NCI-H1105 (cell line): ENCODE measurements at places on chromosomes 3 and 15.

- no peak for DNase-seq
Measured at GRCh38 chr15:71397377-71397776, 282.1 kb downstream of the THSD4 start.

DNA sequence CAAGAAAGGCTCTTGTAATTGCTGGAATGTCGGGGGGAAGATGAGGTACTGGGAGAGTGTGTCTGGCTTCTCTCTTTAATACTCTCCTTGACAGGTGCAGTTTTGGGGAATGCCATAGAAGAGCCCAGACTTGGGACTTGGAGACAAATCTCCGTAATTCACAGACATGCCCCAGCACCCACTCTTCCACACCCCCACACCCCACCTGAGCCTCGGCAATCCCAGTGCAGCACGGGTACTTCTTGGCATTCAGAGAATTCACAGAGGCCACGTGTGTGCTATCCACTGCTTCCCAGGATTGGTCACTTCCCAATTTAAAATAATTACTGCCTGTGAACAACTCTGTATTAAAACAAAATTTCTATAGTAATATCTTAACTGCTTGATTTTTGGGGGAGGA, 43.9 kb downstream of the TRIM71 start:
- no peak for DNase-seq

DNA sequence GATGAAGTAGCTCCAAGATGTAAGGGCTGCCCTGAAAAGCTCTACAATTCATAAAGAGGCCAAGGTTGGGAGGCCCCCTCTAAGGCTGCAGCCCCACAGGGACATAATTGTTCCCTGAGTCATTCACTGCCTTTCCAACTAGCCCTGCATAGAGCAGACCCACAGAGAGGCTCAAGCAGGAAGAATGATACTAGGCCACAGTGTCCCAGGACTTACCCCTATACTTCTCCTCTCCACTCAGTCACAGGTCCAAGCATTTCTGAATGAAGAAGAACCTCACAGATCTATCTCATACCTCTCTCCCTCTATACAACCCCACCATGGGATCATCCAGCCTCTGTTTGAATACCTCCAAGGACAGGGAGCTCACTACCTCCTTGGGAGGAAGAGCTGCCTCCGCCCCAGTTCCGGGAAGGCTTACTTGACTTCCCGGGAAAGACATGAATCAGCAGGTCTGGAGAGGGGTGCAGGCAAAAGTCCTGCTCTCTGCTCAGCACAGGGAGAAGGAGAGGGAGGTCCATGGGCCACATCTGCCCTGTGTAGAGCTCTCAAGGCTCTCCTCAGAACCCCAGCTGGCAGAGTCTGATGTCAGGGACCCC, 6.9 kb upstream of the SKIC8 start:
- DNase-seq: no peak

DNA sequence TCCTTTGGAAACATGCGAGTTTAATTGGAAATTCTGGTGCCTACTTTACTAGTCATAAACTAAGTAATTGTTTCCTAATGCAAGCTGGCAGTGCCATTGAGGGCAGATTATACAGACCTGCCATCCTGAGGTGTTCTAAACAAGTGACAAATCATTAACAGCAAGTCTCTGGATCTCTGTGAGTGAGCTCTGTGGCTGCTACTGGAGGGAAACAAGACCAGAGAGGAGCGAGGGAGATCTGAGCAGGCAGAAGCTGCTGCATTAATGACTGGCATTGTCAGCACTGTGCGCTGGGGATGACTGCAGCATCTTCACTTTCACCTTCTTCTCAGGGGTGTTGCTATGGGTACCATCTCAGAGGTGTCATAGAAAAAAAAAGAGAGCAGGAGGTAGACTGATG, 308.4 kb upstream of the DPH6 start:
- DNase-seq: no peak

GRCh38 chr3:145752576-145752975, 408.4 kb downstream of the PLOD2 start:
- no peak for DNase-seq

GRCh38 chr3:161221806-161222600, 892 bp downstream of the NMD3 start:
- peak; percentile 16 for DNase-seq

DNA sequence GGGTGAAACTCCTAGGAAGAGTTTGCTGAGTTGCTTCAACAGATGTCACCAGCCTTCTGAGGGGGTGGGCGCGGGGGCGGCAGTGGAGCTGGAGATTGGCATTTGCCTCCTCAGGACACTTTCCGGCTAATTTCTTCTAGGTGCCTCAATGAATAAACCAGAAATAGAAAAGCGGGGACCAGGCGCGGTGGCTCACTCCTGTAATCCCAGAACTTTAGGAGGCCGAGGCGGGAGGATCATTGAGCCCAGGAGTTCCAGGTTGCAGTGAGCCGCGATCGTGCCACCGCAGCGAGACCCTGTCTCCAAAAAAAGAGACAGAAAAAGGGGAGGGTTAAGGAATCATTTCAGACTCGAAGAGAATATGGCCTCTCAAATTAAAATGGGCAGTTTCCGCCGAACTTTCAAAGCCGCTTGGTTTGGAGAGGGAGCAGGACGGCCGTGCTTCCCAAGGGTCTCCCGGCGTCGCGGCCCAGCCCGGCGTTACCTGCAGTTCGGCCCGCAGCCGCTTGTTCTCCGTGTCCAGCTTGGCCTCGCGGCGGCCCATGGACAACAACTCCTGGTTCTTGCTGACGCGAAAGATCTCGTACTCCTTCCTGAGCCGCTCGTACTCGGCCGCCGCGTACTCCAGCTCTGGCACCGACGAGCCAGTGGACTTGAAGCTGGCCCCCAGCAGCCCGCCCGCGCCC, 587 bp downstream of the NPHP3 start:
- DNase-seq: peak; percentile 57

GRCh38 chr3:107619549-107619948, 96.8 kb downstream of the BBX start:
- no peak for DNase-seq

- peak; percentile 8 for DNase-seq
Measured at GRCh38 chr15:42549032-42549491, 424 bp downstream of the HAUS2 start.

- DNase-seq: no peak
Measured at GRCh38 chr3:65484964-65485363, 553.8 kb downstream of the MAGI1 start.

DNA sequence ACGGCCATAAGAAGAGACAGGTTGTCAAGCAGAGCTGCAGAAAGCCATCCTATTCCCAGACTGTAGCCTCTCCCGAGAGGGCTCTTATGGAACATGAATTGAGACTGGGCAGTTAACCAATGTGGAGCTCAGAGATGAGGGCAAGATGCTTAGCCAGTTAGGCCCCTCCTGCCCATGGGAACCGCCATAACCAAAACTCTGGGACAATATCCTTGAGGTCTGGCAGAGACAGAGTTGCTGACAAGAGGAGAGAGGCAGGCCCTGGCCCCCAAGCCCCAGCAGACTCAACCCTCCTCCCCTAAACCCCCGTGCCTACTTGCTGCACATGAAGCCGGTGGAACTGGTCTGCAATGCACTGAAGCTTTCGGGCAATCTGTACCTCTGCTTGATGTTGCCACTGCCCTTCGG, 4.8 kb downstream of the BMF start:
- DNase-seq: peak; percentile 45

GRCh38 chr3:122004991-122005565, 17.0 kb downstream of the ILDR1 start:
- DNase-seq: no peak

DNA sequence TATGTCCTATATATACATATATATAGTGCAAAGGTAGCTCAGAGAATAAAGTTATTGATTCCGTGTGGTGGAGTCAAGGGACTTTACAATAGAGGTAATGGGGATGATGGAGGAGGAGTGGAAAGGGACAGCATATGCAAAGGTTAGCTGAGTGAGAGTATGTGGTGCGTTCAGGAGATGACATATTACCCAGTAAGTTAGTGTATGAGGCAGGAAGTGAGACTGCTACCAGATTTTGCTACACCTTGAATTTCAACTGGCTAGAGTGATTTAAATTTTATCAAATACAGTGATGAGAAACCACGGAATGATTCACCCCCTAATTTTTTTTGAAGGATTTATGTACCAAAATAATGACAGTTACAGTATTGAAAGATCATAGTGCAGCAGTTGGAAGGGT, 2.8 kb downstream of the ACTL6A start:
- no peak for DNase-seq

GRCh38 chr3:171309906-171310359, 150.3 kb downstream of the TNIK start:
- no peak for DNase-seq

DNA sequence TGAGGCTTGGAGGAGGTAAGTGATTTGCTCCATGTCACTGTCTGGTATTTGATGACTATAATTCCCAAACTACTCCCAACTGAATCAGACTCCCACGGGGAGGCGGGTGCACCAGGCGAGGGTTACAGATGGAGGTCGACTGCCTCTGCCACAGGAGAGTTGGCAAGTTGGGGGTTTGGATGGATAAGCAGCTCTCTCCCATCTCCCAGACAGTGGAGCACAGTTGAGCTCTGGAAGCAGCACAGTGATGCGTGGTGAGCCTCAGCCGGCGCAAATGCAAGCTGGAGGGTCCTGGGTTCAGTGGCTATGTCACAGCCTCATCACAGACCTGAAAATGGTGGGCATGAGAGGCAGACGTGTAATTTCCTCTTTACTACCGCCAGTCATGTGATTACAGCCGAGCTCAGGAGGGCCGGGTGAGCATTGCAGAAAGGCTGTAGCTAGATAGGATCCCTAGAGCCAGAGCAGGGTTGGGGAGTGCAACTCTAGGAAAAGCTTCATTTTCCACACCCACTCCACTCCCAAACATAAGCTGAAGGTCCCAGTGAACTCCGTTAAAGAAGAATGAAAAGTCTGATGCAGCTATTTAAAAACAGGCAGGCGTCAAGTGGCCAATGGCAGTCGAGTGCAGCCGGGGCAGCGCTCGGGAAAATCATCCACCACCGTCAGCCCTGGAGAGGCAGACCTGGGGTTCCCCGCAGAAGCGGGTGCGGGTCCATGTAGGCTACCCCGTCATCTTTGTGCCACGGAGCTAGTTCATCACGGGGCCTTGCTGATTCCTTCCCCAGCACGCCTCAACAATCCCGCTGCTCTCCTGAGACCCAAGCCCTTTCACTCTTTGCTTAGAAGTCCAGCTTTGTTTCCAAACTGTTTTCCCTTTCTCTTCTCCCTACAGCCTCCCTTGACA, 33.3 kb upstream of the VPS8 start:
- no peak for DNase-seq

DNA sequence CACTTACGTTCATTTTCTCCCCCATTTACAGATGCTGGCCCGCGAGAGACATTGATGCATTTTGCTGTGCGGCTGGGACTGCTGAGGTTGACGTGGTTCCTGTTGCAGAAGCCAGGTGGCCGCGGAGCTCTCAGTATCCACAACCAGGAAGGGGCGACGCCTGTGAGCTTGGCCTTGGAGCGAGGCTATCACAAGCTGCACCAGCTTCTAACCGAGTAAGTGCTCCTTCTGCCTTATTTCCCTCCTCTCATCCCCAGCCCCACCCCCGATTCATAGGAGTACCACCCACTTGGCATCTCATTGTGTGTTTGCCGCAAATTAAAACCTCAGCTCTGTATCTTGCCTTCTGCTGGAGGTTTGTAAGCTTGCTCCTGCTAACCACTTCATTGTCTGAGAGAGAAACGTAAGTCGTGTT, 163.3 kb downstream of the AKAP13 start:
- peak; percentile 64 for DNase-seq

- no peak for DNase-seq
Measured at GRCh38 chr3:132517311-132517710, 79.8 kb upstream of the ACKR4 start.

GRCh38 chr3:179318876-179319275, 4.0 kb upstream of the ZNF639 start:
- DNase-seq: no peak

DNA sequence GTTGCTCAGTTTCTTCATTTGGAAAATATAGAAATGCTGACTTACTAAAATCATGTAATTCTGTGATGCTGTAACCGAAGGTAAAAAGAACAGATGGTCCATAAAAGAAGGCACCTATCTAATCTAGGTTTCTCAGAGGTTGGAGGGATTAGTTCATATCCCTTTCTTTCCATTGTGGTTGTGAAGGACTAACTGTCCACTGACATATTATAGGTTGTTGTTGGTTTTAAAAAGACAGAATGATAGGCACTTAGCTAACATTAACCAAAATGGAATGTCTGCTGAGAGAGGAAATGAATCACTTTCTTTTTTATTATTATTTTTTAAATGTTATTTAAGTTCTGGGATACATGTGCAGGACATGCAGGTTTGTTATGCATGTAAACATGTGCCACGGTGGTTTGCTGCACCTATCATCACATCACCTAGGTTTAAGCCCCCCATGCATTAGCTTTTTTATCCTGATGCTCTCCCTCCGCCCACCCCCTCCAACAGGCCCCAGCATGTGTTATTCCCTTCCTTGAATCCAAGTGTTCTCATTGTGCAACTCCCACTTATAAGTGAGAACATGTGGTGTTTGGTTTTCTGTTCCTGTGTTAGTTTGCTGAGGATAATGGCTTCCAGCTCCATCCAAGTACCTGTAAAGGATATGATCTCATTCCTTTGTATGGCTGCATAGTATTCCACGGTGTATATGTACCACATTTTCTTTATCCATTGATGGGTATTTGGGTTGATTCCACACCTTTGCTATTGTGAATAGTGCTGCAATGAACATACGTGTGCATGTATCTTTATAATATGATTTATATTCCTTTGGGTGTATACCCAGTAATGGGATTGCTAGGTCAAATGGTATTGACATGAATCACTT, 45.8 kb downstream of the ALDH1A2 start:
- DNase-seq: no peak

GRCh38 chr15:50911621-50912020, 3.1 kb downstream of the AP4E1 start:
- DNase-seq: no peak

DNA sequence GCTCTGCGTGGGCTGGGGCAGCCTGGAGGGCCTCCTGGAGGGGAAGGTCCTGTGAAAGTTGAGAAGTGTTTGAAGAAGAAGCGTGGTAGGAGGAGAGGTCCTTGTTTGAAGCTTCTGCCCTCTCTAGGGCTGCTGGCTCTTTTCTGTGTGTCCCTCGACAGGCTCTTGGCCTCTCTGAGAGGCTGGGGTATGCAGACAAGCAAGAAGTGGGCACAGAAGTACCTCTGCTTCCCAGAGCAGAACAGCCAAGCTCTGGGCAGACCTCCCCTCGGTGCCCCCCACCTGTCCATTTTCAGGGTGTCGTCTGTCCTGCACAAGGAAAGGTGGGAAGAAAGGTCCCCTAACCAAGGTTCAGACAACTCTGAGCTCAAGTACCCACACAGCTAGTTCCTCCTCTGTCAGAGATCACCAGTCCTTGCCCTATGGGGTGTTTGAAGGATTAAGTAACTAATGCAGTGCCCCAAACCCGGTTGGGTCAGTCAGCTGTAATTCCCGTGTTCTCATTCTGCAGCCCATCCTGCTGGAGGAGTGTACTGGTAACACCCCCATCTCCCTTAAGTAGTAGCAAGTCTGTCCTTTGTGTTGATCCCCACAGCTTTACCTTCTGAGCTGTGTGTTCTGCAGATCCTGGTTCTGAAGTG, 6.3 kb downstream of the CSK start:
- DNase-seq: no peak
